Regular cardiac myocyte (primary cell): ENCODE measurements at places on chromosomes 7 and 10. TPM values are rescaled to one million over a fixed set of nuclear protein-coding genes. Genes with fewer than 3 reads are reported as not detected.

MUC3A gene
- not detected in 2 replicates for total RNA-seq

ELMO1 gene
- total RNA-seq: 0.28 and 0.38 TPM in 2 replicates

TEX36 gene
- not detected in 2 replicates for total RNA-seq

HMX2 gene
- not detected in 2 replicates for total RNA-seq

SMC3 gene
- total RNA-seq: 18.9 and 32.4 TPM in 2 replicates

SIRT1 gene
- 11.6 and 12.7 TPM in 2 replicates for total RNA-seq

LBX1 gene
- total RNA-seq: not detected in 2 replicates

TRPV5 gene
- not detected in 2 replicates for total RNA-seq

LRRC27 gene
- total RNA-seq: 6.3 and 10.1 TPM in 2 replicates

LIPK gene
- total RNA-seq: not detected in 2 replicates

INHBA gene
- total RNA-seq: 47.5 and 83.4 TPM in 2 replicates

DRGX gene
- not detected in 2 replicates for total RNA-seq

HGF gene
- total RNA-seq: 121 and 211 TPM in 2 replicates

KIF11 gene
- total RNA-seq: 6.5 and 42.0 TPM in 2 replicates

ADAM12 gene
- total RNA-seq: 21.3 and 92.2 TPM in 2 replicates

MYH16 gene
- total RNA-seq: under 0.01 TPM in 1 of 2 replicates, not detected in the other

RPS24 gene
- 2,061 and 2,395 TPM in 2 replicates for total RNA-seq

AGAP3 gene
- total RNA-seq: 42.8 and 45.9 TPM in 2 replicates

NAT16 gene
- not detected in 2 replicates for total RNA-seq

COL13A1 gene
- total RNA-seq: 27.6 and 44.3 TPM in 2 replicates

PIP gene
- 0.38 TPM in 1 of 2 replicates, not detected in the other for total RNA-seq

MRLN gene
- not detected in 2 replicates for total RNA-seq

ITGA8 gene
- 16.9 and 84.6 TPM in 2 replicates for total RNA-seq

UPK3BL2 gene
- total RNA-seq: 0.96 and 1.7 TPM in 2 replicates

RSU1 gene
- total RNA-seq: 66.5 and 66.7 TPM in 2 replicates

SLC13A1 gene
- total RNA-seq: not detected in 2 replicates
